Activated T-cell treated with anti-CD3 and anti-CD28 coated beads, Interleukin-2, amount 50 U/mL, for 48 hours (primary cell): ENCODE measurements at places on chromosomes 12 and 14.
A peak's percentile ranks its signal among the peaks of the same experiment; 100 is the strongest.

DNA sequence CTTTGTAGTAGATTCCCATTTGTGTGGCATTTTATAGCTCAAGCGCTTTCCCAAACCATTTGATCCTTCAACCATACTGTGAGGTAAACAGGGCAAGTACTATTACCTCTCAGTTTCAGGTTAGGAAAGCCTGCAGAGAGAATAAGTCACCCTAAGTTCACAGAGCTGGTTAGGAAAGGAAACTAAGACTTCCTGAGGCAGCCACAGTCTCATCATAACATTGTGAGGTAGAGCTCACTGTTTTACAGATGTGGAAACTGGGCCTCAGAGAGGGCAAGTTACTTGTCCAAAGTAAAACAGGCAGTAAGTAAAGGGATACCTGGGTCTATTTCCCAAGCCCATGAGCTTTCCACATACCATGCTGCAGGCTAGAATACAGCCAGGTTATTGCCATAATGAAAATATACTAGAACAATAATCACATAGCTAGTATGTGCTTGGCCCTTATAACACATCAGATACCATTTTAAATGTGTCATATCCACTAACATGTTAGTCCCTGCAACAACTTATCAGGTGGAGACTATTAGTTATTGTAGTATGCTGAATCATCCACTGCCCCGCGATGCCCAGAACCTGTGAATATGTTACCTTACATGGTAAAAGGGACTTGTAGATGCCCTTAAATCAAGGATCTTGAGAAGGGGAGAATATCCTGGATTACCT, 150.9 kb upstream of the GRIP1 start:
- no peak for DNase-seq

DNA sequence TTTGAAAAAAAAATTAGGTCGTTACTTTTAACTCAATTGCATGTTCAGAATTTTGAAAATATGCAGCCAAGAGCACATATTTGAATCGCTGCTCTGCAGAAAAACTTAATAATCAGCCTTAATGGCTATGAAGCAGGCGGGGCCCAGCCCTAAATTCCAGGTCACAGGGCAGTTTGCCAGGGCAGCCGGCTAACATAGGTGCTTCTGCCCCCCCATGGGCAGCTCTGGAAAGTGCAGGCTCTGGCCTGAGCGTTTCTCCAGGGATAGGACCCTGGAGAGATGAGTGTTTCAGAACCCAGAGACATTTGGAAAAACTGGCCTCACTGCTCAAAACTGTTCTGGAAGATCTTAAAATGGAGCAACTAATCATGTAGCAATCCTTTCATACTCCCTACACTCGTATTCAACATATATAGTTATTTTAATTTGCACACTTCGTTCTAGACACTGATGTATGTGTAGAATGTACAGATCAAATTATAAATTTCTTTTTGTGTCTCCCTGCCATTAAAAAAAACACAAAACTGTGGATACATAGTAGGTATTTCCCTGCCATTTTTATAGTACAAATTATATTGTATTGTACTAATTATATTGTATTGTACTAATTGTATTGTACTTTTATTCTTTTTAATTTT, 26.0 kb upstream of the PTGR2 start:
- peak; percentile 83 for DNase-seq

DNA sequence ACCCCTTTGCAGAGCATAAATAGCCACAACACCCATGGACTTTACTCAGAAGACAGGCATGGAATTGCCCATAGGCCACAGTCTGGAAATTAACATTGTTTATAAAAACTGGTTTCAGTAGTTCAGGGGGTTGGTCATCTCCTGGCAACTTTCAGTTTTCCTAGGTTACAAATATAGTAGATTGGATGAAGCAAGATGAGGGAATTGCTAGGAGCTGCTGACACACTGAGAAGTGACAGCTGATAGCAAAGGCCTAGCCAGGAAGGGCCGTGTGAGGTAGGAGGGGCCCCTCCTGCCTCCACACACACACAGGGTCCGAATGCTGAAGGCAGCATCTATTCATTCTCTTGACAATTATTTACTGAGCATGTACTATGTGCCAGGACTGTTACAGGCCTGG, 8.3 kb downstream of the GALNT16 start:
- DNase-seq, result no peak

- DNase-seq, result no peak
Measured at GRCh38 chr12:19783547-19784444, 344.5 kb downstream of the AEBP2 start.

- DNase-seq, result no peak
Measured at GRCh38 chr12:13270817-13271216, 74.3 kb downstream of the EMP1 start.

DNA sequence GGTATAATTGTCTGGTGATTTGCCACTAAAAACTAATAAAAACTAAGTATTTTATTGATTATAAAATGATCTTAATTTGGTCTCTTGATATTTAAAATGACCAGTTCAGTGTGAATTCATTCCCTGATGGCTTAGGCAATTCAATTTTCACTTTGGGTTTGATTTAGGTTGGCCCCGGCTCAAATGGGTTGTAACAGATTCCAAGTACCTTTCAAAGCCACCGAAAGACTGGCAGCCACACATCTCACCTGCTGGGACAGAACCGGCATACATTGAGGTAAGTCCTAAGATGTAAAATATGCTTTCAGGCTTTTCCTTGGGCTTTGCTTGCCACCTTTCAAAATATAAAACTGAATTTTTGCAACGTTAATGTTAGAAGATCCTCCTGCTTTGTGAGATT, 77.5 kb upstream of the ATF1 start:
- DNase-seq, result no peak

DNA sequence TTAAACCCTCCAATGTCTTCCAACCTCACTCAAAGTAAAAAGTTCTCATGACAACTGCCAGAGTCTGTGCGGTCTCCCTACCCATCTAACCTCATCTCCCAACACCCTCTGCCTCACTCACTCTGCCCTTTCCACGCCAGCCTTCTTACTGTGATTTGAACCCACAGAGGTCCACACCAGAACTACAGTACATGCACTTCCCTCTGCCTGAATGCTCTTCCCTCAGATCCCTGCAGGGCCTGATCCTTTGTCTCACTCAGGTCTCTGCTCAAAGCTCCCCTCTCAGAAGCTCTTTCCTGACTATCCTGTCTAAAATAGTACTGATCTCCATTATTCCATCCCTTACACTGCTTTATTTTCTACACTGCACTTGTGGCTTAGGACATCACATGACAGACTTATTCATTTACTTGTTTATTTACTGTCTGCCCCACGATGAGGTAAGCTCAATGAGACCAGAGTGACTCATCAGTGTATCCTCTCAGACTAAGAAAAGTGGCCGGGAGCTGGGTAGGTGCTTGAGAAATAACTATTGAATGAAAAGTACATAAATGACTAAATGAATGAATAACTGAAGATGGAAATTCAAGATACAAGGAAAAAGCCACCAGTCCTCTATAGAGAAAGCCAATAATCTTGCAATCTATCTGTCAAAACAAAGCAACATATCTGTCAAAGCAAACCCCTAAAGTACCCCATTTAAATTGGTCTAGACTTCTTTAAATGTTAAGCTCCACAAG, 17.1 kb downstream of the POMT2 start:
- peak; percentile 55 for DNase-seq

GRCh38 chr14:61477712-61478462, 156.5 kb downstream of the PRKCH start:
- peak; percentile 68 for DNase-seq

GRCh38 chr12:62642486-62642885, 175.9 kb downstream of the MON2 start:
- no peak for DNase-seq

DNA sequence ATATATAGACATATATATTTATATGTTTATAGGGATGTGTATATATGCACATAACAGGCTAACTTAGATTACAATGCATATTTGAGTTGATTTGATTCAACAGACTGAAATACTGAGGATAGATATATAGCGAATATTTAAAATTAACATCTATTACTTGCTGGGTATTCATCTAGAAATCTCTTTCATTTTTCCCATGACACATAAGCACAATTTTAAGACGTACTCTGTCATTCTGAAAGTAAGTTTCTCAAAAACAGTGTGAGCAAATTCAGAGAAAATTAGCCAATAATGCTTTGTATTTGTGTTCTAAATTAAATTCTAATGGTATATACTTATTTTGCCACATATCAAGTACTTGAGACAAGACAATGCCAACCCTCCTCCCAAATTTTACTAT, 907.5 kb upstream of the MDGA2 start:
- no peak for DNase-seq

DNA sequence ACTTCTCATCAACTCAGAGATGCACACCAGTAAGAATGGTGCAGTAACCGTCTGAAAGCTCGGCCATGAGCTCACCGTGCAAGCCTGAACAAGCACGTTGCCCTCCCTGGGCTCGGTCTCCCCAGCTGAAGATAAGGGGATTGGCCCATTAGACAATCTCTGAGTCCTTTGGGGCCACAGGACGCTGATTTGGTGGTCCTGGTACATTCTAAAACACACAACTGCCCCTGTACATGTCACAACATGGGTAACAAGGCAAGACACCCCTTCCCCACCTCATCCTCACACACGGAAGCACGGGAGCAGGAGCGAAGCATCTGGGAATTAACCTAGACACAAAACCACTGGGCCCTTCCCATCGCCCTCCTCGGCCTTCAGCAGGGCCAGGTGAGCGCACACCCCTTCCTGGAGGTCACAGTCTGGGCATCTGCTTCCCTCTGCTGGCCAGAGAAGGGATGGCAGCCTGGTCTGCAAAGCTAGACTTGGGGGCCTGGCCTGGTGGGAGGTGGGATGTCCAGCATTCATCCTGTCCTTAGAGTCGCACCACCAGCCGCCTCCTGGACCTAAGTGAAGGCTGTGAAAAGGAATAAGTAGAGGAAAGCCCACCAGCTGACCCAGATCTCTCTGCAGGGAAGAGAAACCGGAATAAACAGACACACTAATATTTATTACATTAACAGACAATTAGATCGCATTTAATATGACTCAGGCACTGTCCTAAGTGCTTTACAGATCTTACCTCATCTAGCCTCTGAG, 18.9 kb upstream of the SMUG1 start:
- DNase-seq, result peak; percentile 90

DNA sequence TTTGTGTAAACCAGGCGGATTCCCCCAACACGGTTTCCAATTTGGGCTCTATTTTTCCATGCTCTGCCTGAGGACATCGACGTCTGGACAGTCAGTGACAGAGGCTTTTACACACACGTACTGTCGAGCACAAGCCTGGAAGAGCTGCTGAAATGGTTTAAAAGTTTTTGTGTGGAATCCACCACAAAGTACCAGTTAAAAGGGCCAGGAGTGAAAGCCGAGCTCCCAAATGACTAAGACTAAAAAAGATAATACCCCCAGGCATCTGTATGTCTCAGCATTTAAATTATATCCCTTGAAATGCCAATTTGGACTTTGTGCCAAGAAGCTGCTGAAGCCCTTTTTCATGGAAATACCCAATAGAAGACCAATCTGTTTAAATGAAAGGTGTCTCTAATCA, 173.2 kb downstream of the EGLN3 start:
- DNase-seq, result no peak

DNA sequence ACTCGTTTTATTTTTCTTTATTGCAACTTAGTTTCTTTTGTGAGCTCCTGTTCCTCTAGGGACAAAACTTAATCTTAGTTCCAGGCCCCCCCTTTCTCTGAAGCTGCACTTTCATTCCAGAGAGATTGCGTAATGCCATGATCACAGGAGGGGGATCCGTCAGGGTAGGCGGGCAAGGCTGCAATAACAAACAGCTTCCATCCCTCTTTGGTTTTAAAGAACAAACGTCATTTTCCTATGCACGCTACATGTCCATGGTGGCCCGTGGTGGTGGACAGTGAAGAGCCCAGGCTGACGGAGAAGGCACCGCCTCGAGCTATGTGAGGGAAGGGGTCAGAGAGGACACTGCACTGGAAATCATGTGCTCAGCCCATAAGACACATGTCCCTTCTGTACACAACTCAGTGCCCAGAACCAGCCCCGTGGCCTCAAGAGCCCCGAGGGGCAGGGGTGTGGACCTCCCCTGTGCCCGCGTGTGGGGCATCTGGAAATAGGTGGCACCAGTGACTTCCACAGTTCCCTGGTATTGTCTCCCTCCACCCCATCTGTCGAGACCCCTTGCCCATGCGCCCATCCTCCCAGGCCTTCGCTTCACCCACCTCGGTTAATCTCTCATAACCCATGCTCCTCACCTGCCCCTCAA, 161.4 kb downstream of the ADGRD1 start:
- no peak for DNase-seq

DNA sequence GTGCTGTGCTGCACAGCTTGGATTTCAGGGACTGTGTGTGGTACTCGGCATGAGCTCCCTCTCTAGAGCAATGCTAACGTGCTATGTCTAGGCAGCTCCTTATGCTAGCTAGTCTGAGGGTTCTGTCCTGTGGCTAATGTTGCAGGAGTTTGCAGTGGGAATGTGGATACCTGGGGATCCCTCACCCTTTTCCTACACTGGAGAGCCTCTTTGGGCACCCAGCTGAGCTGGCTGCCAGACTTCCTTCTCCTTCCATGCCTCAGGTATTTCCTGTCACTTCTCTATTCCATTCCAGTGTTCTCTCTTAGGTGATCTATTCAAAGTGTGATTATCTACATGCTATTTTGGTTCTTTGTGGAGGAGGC, 64.9 kb downstream of the FBXO33 start:
- DNase-seq, result no peak

DNA sequence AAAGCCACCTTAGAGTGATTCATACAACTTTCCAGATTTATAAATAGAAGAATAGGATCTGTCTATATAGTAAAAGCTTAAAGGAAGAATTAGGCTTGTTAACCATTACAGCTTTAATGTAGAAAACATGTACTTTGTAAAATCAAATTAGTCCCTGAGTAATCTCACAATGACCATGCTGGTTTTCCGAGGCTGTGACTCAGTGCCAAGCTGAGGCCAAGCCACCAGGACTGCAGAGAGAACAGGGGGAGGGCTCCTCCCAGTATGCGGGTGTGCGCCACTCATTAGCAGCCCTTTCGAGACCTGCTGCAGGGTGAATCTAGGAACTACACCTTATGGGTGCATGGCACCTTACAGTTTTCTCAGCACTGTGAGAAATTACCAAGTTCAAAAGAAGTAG, 167.0 kb downstream of the EFCAB11 start:
- no peak for DNase-seq

GRCh38 chr12:12620730-12621315, 9.1 kb downstream of the CREBL2 start:
- DNase-seq, result no peak

GRCh38 chr14:100715332-100715731, 11.4 kb upstream of the DLK1 start:
- no peak for DNase-seq

GRCh38 chr12:76666290-76666835, 97.6 kb upstream of the ZDHHC17 start:
- DNase-seq, result no peak
